Fibroblast of pulmonary artery (primary cell): ENCODE measurements at places on chromosomes 1 and 21.

DNA sequence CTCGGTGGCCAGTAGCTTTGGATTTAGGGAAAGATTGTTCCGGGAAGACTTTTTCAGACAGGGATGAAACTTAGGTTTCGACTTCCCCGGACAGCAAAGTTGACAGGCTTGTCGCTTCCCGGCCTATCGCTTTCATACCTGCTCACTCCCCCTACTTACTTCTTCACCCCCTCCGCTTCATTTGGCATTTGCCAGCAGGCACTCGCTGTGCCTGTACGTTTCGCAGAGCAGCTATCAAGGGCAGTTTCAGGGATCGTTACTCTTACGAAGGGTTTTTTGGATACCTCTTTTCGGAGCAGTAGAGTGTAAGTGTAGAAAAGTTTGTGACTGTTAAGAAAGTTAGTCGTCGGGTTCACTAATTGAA, 393 bp downstream of the BLZF1 start:
- no peak for DNase-seq

DNA sequence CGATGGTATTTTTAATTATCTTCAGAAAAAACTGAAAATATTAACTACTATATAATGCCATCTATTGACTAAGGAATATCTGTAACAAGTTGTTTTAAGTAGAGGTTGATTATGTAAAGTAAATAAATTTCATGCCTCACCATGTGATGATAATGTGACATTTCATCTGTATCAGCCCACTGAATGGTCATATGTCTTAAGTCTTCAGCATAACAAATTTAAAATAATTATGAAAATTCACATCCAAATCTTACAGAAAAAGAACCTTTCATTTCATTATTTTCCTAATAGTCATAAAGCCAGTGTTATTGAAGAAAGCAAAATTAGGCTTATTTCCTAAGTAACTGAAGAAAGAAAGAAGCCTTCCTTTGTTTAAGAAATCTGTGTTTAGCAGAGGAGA, 72.6 kb downstream of the ITGB3BP start:
- DNase-seq: no peak

DNA sequence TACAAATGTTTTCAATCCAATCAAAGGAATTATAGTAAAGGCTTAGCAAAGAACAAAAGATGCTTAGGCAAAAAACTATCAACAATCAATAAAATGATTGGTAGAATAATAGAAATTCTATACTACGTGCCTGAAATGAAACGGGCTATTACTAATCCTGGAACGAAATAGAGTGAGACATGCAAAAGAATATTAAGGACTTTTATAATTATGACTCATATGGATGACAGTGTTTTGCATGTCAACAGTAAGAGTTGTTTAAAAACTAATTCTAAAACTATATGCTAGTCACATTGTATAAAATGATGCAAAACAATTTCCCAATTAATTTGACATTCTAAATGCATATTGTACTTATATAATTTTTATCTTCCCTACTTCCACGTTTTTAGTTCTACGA, 35.6 kb downstream of the LRRIQ3 start:
- DNase-seq: no peak

GRCh38 chr21:41283211-41283818, 33.3 kb upstream of the FAM3B start:
- DNase-seq: peak; percentile 94

GRCh38 chr1:38046333-38046883, at the start of gene POU3F1:
POU3F1 (minus strand) TSS chr1:38046793; CDS start chr1:38046743, 50 bp downstream.
- DNase-seq: no peak

GRCh38 chr1:173039626-173040025, 11.1 kb downstream of the TNFSF18 start:
- peak; percentile 25 for DNase-seq
